ENCODE measurements at places on chromosomes 3 and 15. TPM values are rescaled to one million over a fixed set of nuclear protein-coding genes. Genes with fewer than 3 reads are reported as not detected.

DNA sequence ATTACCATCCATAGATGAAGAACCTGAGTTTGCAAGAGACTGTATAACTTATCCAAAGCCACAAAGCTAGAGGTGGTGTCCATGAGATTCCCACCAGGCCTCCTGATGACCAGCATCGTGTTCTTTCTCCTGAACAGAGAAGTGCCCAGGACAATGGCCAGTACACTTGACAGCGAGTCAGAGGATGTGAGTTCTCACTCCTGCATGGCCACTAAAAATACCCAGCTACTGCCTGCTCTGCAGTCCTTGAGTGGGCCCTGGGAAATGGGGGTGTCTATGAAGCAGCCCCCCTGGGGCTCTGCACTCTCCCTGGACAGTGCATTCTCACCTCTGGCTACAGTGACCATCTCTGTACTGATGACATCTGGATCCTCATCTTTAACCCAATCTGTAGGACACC lies 201.2 kb downstream of the RPLP1 start:
- H3K27ac ChIP-seq = no peak overlapping the region
- no peak overlapping the region for H3K4me3 ChIP-seq
- H3K4me1 ChIP-seq = peaks cover 8% of the 10 kb centered on the region

- H3K27ac ChIP-seq = no peak overlapping the region
- H3K4me3 ChIP-seq = no peak overlapping the region
- no peaks in the 10 kb centered on the region for H3K36me3 ChIP-seq
Measured at GRCh38 chr3:151479452-151479851, 18.6 kb upstream of the IGSF10 start.

GRCh38 chr3:13896473-13897154 lies 16.7 kb upstream of the WNT7A start:
- H3K27me3 ChIP-seq = peaks cover 26% of the 10 kb centered on the region
- no peak overlapping the region for H3K27ac ChIP-seq
- peak overlapping the region; percentile 90 for H3K4me3 ChIP-seq

GRCh38 chr15:41829959-41830646 lies 2.2 kb downstream of the JMJD7 start:
- no peak overlapping the region for H3K27ac ChIP-seq
- H3K4me3 ChIP-seq = no peak overlapping the region
- peaks cover 5% of the 10 kb centered on the region for H3K27me3 ChIP-seq
- H3K36me3 ChIP-seq = no peaks in the 10 kb centered on the region
- no peak for DNase-seq
- peaks cover 4% of the 10 kb centered on the region for H3K4me1 ChIP-seq

- no peaks in the 10 kb centered on the region for H3K4me1 ChIP-seq
- no peak overlapping the region for H3K27ac ChIP-seq
- no peak for DNase-seq
Measured at GRCh38 chr3:60160111-60160821, 1091.0 kb downstream of the FHIT start.

APEH gene
- polyA plus RNA-seq = 178 TPM

LRRIQ4 gene
- polyA plus RNA-seq = not detected

All from GM23338 (cell line).